ENCODE measurements at places on chromosomes 13 and 19.
A peak's percentile ranks its signal among the peaks of the same experiment; 100 is the strongest.

- no peak for DNase-seq
These were observed 65.9 kb downstream of the ZNF429 start for GRCh38 chr19:21571316-21571715.

GRCh38 chr13:110767476-110767875 lies 54.0 kb downstream of the ING1 start:
- no peak for DNase-seq

- no peak for DNase-seq
These were observed 1793.8 kb upstream of the PCDH20 start for GRCh38 chr13:63209330-63210017.

DNA sequence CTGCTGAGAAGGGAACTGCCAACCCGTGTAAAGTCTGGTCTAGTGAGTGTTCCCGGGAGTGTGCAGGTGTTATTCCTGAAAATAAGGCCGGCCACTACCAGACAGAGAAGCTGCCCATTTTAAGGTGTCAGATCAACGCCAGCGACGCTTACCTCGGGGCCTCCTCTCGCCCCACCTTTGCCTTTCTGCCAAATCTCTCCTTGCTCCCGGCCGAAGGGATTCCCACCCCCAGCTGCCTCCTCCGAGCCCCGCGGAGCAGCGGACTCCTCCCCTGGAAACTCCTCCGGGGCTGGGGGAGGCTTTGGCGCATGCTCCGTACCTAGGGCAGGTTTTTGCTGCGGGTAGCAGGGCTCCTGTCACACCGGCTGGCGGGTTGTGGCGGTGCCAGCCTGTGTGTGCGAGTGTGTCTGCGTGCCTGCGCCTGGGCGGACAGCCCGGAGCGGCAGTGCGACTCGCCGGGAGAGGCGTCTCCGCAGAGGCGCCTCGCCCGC lies at the start of gene HS6ST3:
Gene HS6ST3, plus strand, starts transcription at position 359 of the 491 bp plus-strand sequence.
- peak; percentile 77 for DNase-seq

DNA sequence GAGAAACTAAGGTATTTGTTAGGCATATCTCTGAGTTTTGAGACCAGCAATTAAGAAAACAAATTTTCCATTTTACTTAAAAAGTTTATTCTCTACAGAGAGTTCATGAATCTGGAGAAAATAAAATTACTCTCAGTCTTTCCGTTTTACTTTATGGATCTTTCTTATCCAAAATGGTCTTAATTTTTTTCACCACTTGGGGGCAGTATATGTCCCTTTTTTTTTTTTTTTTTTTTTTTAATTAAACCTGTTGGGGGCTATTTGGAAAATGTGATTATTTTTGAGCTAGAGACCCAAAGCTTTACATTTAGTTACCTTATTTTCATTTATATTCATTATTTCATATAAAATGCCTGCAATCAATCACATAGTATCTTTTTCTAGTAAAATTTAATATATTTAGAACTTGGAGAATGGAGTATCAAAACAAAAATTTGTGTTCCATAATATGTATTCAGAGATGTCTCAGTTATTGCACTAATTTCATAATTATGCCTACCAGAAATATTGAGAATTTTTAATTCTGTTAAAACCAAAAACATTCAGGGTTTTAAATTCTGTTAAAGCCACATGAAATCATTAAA lies 27.1 kb downstream of the PIBF1 start:
- peak; percentile 10 for DNase-seq

DNA sequence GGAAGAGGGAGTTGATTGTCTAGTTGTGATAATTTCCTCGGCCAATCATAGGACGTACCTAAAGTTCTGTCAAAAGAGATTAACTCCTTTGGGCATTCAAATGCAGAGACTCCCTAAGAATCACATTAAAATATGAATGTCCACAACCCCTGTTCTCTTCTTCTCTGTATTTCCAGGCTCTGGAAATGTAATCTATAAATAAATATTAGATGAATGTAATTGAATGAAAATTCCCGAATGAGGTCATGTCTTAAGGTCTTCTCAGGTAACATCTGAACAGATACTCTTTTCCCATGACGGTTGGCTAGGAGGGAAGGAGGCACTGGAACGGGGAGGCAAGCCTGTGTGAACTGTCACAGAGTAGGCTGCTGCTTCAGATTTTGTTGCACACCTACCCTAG lies 145.2 kb downstream of the OXGR1 start:
- no peak for DNase-seq

- DNase-seq: peak; percentile 68
These were observed 313.1 kb upstream of the MAB21L1 start for GRCh38 chr13:35789335-35790165.

DNA sequence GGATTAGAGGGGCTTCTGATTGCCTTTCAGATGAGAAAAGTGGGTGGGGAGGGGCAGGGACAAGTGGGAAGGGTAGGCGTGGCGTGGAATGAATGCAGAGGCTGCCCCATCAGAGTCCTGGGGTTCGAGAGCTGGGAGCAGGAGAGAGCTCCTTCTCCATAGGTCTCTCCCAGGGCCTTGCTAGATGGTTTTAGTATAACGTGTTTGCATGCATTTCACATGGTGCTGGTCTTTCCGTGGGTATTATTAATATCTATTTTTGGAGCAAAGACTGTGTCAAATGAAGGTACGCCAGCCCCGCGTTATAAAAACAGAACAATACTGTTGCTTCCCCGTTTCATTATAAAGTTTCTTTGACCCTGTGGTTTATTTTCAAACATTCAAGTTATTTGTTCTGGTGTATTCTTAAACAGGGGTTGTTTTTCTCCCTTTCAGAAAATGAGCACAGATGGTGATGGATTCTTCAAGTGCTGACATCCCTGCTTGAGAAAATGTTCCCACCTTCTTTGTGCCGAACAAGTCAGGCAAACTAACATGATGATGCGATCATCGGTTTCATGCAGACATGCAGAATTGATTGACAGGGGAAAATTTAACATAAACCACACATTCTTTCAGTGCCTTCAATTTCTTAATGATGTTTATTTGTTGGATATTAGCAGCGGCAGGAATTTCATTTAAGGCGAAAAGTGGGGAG lies 62.1 kb upstream of the ZNF536 start:
- DNase-seq: no peak

- no peak for DNase-seq
These were observed 2.6 kb downstream of the LRFN1 start for GRCh38 chr19:39318071-39318470.

GRCh38 chr19:19651076-19651475 lies 7.6 kb upstream of the GMIP start:
- no peak for DNase-seq

GRCh38 chr19:41801792-41802211 lies 5.4 kb downstream of the CEACAM3 start:
- DNase-seq: peak; percentile 33

GRCh38 chr13:33191425-33192210 lies 93.9 kb downstream of the STARD13 start:
- DNase-seq: peak; percentile 6

DNA sequence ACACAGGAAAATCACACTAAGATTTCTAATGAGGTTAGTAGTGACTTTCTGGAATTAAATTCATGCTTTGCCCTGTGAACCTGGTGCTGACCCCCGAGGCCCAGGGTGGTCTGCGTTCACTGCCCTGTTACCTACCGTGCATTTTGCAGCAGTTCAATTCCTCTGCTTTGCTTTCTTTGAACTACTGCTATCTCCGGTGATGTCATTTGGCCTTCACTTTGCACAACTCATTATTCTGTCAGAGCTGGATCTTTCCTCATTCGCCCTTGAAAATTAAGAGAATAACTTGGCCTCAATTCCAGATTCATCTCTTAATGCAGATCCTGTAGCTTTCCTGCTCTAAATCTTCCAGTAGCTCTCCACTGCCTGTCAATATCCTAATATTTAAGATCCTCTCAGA lies 8.8 kb upstream of the LRRC63 start:
- DNase-seq: no peak

DNA sequence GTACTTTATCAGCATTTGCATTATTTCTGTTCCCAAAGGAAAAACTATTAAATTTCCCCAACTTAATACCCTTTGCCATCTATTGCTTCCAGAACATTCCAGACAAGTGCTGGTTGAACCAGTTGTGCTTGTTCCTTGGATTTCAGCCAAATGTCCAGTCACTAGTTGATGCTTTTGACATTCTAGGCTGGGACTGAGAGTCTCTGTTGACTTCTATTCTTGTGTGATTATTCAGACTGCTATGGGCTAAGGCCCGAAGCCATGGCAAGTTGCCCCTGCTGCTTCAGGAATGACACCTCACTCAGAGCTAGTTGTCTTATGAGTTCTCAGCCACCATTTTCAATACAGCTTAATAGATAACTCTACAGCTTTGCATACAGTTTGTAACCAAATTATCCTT lies 458.1 kb upstream of the ARGLU1 start:
- no peak for DNase-seq

- DNase-seq: peak; percentile 12
These were observed 28.6 kb upstream of the SCEL start for GRCh38 chr13:77506874-77507273.

- no peak for DNase-seq
These were observed 68.1 kb upstream of the HTR2A start for GRCh38 chr13:46964789-46965527.

DNA sequence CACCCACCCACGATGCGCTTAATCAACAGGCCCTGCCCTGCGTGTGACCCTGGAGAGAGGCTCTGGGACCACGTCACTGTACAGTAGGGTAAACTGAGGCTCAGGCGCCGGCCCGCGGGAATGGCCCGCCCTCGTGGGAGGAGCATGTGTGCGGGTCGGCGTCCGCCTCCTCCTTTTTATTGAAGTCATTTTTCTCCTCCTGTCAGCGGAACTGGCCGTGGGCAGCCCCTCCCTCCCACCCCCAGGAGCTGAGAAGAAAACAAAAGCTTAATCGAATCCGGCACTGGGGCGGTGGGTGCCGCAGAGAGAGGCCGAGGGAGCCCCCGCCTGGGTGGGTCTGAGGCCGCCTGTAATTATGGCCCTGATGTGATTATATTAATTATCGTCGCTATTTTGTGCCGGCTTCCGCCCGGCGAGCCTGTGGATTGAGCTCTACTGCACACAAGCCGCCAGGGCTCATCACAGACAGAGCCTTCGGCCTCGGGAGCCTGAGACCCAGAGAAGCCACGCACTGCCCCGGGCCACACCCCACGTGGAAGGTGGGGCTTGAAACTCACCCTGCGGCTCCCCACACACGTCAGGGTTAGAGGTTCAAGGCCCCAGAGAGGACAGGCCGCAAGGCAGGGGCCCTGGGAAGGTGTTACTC lies 7.0 kb downstream of the C2CD4C start:
- DNase-seq: peak; percentile 93

- peak; percentile 49 for DNase-seq
These were observed 2134.7 kb downstream of the PCDH9 start for GRCh38 chr13:65095161-65096082.

DNA sequence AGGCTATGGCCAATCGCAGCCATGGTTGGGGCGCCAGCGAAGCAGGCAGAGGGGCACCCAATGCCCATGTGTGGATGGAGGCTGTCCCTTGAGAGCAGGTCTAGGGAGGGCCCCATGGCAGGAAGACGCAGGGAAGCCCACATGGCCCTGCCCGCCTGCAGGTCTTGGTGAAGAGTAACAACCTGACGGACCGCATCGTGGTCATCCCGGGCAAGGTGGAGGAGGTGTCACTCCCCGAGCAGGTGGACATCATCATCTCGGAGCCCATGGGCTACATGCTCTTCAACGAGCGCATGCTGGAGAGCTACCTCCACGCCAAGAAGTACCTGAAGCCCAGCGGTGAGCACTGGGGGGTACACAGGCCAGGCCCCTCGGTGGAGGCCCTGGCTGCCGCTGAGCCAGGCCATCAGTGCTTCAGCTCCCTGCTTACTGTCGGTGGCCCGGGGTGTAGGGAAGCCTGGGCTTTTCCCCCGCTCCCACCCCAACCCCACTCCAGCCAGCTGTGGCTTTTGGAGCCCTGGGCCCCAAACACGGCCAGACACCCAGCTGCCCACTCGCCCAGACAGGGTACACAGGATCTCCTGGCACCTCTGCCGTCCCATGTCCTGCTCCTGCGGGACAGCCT lies 14.6 kb downstream of the YIPF2 start:
- DNase-seq: no peak

DNA sequence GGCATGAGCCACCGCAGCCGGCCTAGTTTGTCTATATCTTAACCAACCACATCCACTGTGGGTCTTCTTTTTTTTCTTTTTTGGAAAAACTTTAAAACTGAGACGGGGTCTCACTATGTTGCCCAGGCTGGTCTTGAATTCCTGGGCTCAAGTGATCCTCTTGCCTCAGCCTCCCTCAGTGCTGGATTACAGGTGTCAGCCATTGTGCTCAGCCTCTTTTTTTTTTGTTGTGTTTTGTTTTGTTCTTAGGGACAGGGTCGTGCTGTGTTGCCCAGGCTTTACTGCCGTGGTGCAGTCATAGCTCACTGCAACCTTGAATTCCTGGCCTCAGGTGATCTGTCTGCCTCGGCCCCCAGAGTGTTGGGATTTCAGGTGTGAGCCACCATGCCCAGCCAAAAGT lies 7.4 kb downstream of the SNRNP70 start:
- no peak for DNase-seq

- peak; percentile 8 for DNase-seq
These were observed 8.7 kb downstream of the SIGLECL1 start for GRCh38 chr19:51259348-51260245.

DNA sequence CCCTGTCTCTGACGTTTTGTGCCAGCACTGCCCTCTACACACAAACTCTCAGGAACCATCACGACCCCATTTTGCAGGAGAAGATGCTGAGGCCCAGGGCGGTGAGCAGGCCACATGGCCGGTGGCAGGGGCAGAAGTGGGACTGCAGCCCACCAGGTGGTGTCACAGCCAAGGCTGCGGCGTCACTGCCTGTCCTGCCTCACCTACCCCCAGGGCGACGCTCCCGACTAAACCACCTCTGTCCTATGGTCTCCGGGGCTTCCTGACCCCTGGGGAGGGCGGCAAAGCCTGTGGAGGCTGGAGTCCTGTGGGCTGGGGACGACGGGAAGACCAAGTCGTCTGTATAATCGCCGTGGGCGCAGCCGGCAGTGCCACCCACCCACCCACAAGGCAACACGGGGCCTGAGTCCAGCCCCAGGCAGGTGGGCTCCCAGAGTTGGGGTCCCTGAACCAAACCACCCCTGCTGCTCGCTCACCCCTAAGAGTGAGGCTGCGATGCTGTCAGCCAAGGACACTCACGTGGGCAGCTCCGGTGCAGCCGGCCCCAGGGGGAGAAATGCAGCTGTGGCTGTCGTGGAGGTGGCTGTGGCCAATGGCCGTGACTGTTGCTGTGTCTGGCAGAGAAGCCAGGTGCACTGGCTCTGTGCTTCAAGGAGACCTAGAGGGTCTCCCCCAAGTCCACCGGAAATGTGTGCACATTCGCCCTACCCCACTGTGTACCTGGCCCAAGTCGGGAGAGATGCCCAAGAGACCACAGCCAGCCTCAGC lies 29.7 kb downstream of the RASA3 start:
- no peak for DNase-seq

DNA sequence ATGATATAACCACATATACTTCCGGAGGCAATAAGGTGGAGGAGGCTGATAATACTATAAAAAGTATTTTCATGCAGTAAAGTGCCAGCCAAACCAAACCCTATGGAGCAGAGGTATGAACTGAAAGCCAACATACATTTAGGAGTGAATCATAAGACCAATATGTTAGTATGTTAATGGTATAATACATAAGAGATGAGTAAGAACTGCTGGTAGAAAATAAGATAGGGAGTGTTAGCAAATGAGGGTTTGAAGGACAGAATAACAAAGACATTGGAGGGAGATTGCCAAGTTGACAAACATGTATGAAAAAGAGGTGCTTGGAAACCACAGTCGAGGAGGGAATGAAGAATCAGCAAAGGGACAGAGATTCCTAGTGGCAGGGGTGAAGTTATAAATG lies 10.8 kb downstream of the ENOX1 start:
- DNase-seq: no peak

Measured in NCI-H69 (cell line).